ENCODE measurements at places on chromosomes 16 and 17.

DNA sequence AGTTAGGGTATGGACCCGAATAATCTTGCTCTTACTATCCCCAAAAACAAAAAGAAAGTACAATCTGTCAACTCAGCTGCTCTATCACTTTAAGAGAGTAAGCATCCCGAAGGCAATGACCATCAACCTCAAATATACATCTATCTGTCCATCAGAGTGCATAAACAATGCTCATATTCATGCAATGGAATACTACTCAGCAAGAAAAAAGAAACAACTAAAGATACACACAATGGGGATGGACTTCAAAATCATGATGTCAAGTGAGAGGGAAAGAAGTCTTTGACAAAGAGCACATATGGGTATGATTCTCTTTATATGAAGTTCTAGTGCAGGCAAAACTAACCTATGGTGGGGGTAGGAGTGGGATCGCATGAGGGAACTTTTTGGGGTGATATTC is 9.5 kb downstream of the MYO18A start:
- no peak for DNase-seq

DNA sequence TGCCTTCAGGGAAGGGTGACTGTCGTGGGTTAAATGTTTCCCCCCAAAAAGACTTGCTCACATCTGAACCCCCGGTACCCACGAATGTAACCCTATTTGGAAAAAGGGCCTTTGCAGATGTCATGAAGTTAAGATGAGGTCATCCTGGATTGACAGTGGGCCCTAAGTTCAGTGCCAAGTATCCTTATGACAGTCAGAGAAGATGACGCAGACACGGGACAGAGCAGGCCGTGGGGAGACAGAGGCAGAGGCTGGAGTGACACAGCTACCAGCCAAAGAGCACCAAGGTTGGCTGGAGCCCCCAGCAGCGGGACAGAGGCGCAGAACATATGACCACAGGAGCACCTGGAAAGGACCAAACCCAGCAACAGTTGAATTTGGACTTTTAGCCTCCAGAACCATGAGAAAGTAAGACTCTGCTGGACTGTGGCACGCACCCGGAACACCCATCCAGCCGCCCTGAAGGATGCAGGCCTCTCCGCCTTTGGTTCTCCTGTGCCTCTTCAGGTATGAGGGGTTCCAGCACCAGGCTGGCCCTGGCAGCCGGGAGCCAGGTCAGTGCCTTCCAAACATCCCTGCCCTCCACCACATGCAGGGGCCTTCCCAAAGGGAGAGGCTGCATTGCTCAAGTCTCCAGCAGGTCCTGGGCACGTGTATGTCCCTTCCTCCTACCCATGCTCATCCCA is 104.0 kb downstream of the FOXL1 start:
- DNase-seq = no peak

DNA sequence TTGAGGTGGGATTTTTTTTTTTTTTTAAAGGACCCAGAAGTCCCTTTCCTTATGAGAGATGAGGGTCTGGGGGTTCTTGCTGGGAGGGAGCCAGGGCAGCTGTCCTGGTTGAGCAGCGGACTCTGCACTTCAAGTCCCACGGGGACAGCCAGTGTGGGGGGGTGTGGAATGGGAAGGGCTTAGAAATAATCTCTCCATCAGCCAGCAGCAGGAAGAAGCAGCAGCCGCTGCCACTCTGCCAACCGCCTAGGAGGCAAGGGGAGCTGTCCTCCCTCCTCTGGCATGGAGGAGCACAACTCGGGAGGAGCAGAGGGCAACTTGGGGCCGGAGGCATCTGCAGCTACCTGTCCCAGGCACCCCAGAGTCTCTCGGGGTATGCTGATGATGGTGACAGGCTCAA is at the start of gene KCNG4:
TSS of gene KCNG4 (minus strand) at position 104 of the 400 bp plus-strand sequence. CDS start 2,527 bp downstream, outside the sequence.
- no peak for DNase-seq

DNA sequence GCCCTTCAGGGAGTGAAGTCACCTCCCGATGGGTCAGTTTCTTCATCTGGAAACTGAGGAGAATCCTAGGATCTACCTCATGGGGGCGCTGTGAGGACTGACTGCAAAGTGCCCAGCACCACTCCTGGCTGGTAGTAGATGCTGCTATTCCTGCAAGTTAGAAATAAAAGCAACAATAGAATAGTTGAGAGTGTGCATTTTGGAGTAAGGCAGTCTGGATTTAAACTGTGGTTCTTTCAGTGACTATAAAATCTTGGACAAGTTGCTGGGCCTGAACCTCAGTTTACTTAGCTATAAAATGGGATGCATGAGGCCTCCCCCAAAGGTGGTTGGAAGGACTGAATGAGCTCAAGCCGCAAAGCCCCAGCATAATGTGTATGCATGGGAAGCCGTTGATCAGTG is 70.6 kb downstream of the CYB5B start:
- DNase-seq = no peak

- no peak for DNase-seq
These were observed 20.5 kb downstream of the MNT start for GRCh38 chr17:2380226-2380922.

GRCh38 chr16:57379579-57379978 is 7.3 kb downstream of the CX3CL1 start:
- DNase-seq = peak; percentile 80

DNA sequence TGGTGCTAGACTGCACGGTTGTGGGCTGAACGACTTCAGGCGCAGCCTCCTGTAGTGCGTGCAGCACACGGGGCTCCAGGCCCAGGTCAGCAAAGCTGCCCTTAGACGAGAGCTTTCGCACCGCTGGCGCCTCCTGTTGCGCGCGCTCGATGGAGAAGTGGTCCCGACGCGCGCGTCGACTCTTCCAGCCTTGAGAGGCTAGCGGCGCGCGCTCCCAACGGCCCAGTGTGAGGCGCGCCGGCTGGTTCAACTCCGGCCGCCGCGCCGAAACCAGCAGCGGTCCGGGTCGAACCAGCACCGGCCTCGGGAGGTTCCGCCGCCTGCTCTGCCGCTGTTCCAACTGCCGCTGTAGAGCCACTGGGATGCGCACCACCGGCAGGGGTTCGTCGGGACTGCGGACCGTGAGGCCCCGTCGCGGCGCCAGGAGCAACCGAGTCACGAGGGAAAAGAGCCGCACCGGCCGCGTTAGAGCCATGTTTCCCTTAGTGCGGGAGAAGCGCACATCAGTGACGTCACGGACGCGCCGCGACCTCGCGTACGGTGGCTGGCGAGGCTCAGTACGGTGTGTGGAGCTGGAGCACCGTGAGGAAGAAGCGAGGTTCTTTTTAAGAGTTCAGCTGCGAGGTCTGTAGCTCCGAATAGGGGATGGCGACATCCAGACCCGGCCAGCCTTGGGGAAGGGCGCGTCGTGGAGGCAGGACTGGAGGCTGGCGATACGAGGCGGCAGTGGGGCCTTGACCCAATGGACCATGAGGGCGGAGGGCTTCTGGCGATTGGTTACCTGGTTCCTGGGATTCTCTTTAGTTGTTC is at the start of the genes DDX28 and DUS2:
TSS of gene DDX28 (minus strand) at position 505 of the 810 bp plus-strand sequence. CDS start at position 475, 30 bp downstream.
TSS of gene DUS2 (plus strand) at position 557 of the 810 bp plus-strand sequence. CDS start 14,740 bp downstream, outside the sequence.
- peak; percentile 97 for DNase-seq

GRCh38 chr16:3536851-3537250 is 36.0 kb downstream of the CLUAP1 start:
- DNase-seq = peak; percentile 64

DNA sequence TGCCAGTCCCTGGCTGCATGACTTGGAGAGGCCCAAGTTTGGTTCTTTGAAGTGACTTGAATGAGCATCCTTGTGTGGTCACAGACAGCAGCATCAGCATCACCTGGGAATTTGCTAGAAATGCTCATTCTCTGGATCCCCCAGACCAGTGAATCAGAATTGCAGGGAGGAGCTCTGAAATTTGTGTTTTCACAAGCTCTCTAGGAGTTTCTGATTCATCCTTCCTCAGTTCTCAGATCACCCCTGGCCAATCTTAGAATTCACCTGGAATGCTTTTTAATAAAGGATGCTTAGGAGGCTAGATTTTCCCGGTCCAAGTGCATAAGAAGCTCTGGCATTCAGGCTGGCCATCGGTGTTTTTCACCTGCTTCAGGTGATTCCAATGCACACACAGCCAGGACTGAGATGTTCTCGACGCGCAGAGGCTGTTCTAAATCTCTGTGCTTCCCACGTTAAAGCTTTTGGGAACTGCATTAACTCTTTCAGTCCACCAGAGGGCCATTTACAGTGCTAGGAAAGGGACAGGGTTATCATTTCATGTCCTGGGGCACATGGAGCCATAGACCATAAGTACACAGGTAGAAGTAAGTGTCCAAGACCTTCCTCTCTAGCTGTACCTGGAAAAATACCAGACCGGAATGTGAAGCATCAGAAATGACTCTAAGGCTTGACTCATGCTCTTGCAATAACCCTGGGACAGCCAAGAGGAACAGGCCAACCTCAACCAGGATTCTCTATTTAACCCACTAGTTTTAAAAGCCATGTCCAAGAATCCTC is 85.7 kb upstream of the XYLT1 start:
- no peak for DNase-seq

GRCh38 chr17:34499576-34499975 is 79.8 kb upstream of the TMEM132E start:
- no peak for DNase-seq

- DNase-seq = no peak
These were observed 4.2 kb downstream of the HID1 start for GRCh38 chr17:74968361-74968780.

DNA sequence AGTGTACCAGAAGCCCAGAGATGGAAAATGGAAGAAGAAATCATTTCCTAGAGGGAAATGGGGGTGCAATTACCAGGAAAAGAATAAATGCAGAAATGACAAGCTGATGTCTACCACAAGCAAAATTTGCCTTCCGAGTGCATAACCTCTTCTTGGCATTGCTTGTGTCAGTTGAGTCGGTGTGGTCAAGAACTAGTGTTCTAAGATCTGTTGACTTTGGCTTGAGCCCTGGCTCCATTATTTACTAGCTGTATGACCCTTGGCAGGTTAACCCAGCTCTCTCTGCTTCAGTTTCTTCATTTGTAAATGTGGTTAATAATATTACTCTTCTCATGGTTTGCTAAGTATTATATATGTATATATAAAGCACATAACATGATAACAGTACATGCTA is 273.0 kb upstream of the IRX5 start:
- DNase-seq = peak; percentile 64

DNA sequence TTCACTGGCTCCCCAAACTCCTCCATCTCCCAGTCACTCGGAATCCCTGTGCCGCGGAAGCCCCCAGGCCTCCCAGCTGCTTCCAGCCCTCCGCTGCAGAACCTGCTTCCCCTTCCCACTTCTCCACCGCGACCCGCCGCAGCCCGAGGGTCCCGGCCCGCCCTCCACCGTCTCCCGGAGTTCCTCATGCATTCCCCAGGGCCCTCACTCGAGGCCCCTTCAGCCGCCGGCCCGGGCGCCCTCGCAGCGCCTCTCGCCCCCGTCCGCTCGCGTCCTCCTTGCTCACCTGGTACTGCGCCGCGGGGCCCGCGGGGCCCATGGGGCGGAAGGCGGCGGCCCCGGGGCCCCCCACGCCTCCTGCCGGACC is 329 bp downstream of the SMARCD2 start:
- no peak for DNase-seq

DNA sequence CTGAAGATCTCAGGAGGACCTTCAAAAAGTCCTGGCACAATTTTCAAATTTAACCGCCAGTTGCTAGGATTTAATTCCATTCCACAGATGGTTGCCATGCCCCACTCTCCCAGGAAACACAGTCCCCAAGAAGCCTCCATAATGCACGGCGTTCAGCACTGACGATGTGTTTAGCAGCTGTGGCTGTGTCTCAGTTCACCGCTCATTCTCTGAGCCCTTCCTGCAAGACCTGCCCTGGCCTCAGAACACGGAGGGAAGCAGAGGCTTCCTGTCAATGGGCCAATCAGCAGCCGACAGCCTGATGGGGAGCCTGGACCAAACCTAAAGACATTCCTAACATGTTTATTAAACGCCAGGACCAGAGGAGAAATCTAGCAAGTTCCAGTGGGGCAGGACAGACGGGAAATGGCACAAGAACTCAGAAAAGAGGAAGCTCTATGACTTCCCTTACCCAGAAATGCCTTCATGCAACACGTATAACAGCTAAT is 4.9 kb downstream of the MYLK3 start:
- no peak for DNase-seq

DNA sequence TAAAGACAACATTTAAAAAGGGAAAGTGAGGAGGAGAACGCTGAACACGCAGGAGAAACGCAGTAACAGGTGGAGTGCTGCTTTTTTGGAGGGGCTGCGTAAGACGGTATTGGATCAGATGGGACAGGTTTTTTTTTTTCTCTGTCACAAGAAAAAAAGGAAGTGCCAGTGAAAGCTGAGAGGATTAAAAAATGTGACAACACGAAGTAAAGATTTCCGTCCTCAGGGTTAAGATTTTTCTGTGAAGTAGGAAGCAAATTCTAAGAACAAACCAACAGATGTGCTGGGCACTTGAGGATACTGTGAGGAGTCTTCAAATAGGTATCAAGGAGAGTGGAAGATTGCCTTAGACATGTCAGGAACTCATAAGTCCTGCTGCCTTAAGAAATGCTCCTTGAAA is 5.8 kb upstream of the ABCA9 start:
- DNase-seq = no peak

DNA sequence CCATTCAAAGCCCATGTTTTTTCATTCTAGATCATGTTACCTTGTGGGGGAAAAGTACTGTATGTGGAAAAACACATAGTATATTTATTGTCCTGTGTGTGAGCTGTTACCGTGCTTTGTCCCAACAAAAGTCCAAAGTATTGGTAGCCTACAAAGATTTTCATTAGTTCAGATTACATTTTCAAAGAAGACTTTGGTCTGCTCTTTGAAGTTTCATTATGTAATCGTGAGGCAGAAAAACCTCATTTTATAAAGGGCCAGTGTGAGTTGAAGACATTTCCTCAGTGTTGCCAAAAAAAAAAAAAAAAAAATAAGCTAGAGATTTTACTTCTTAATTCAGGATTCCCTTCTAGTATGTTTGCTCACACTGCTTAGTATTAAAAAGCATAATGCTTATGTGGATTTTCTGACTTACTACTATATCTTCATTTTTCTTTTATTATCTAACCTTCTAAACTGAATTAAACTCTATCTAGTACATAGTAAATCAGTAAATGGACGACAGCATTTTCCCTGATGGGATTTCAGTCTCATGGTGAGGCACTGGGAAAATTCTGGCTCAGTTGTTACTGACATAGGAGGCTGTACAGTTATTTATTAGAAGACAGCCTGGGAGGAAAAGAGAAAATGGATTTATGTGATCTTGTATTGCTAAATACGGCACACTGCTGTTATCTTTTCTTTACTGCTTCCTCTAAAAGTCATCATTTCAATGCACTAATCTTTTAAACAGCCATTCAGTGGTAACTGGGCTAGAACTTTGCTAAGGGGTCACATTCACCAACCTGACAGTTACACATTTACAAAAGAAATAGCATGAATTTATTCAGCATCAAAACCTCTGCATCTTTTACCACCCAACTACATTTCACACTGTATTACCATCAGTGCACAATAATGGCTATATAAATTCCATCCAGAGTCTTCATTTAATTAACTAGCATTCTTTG is 100.6 kb downstream of the STXBP4 start:
- DNase-seq = no peak

- no peak for DNase-seq
These were observed 56.4 kb upstream of the IRX3 start for GRCh38 chr16:54342966-54343365.

Data from left lobe of liver (tissue), 2 donors.